HepG2 (cell line): ENCODE measurements at places on chromosomes 2 and 18.

DNA sequence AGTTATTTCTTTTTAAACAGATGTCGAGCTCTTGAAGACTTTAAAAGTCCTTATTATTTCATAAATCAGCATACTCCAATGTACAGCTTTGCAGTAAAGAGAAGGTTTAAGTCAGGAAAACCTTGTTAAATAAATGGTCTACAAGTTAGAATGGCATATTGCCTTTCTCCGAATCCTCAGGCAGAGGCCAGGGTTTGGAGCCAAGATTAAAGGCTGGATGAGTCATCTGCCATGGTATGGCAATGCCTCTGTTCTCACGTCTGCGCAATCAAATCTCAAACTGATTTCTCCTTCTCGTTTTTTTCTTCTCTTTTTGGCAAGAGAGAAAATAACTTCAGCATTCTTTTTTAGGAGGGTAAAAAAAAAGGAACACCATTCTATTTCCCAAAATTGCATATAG is 5.6 kb upstream of the KCNJ3 start:
- DNase-seq, result no peak

- no peak for DNase-seq
Observed at GRCh38 chr2:151841047-151841424, 12.8 kb upstream of the ARL5A start.

DNA sequence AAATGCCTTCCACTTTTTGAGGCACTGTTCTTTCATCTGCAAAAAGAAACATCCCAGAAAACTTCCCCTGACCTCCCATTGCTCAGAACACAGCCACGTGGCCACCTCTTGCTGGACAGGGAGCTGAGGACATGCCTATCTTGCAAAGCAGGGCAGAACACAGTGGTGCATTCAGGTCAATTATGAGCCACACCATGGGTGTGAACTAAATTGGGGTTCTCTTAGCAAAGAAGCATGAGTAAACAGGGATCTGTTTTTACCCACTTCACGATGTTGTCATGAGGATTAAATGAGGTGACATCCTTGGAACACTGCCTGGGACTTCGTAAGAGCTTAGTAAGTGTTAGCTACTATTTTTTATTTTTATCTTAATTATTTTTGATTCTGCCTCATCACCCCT is 25.1 kb downstream of the BMP10 start:
- DNase-seq, result no peak

DNA sequence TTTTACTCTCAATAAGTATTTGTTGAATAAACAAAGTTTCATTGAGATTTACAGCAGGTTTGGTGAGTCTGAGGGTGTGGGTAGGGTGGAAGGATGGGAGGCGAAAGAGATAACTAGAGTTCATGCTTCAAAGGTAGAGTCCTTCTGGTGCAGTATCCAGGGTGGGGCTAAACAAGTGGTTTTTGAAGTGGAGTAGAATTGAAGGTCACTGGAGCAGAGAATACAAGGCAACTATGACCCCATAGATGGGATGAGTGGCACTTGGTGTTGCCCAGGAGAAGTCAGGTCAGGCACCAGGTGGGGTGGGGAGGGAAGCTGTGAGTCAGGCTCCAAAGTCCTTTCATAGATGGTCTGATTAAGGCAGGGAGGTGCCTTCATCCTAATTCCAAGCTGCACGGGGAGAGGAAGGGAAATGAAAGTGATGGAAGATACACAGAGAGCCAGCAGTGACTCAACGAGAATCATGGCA is 6.6 kb upstream of the CAB39 start:
- DNase-seq, result peak; percentile 89

DNA sequence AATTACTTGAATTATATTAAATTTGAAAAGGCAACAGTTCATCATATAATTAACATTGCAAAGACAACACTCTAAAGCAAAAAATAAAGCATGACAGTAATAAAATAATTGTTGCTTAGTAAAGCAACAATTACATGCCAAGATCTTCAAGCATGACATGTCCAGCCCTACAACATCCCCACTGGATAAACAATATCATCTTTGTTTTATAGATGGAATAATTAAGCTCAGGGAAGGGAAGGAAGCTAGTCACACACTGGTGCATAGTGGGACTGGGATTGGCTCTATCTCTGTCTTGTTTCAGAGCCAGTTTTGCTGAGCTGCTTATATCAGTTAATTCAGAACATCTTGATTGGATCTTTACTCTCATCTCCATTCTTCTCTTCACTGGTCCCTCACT is 49.9 kb upstream of the PARD3B start:
- no peak for DNase-seq

GRCh38 chr2:47297767-47298425 is 105.1 kb upstream of the MSH2 start:
- DNase-seq, result no peak
